ENCODE measurements at places on chromosomes 11 and 22.
A peak's percentile ranks its signal among the peaks of the same experiment; 100 is the strongest.

DNA sequence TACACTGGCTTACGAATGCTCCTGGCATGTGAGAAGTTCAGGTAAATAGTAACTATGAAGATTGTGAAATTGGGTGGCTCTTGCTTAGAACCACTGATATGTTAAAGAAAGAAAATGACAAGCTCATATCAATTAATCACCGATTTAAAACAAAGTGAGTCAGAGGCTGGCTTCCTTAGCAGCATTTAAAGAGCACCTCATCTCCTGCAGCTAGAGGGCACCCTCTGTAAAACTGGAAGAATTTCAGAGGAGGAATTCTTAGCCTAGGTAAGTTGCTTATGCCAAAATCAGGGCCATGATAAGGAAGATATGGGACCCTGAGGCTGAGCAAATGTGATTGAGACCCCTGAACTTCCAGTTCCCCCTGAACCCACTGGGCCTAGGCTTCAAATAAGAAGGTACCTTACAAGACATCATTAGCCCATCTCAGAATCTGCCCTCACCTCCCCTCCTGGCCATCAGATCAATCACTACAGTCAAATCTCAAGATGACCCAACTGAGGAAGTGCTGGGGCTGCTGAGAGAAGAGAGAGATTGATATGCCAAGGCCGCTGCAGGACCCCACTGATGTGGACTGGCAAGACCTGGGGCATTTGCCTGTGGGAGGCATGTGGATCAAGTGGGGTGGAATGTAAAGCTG, 8.6 kb upstream of the CD3E start:
- no peak overlapping the region for H3K4me3 ChIP-seq
- DNase-seq, result no peak
- no peak overlapping the region for H3K27ac ChIP-seq
- no peaks in the 10 kb centered on the region for H3K36me3 ChIP-seq
- H3K27me3 ChIP-seq, result peaks cover 41% of the 10 kb centered on the region
- no peaks in the 10 kb centered on the region for H3K4me1 ChIP-seq

DNA sequence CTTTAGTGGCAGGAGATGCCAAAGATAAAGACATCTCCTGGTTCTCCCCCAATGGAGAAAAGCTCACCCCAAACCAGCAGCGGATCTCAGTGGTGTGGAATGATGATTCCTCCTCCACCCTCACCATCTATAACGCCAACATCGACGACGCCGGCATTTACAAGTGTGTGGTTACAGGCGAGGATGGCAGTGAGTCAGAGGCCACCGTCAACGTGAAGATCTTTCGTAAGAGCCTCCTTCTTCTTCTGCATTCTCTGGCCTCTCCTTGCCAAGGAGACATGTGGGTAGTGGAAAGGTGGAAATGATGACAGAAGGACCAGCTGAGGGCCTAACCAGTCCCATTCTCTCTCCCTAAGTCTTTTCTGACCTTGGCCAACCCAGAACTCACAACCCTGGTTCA, 110.1 kb upstream of the TTC12 start:
- H3K27me3 ChIP-seq, result no peaks in the 10 kb centered on the region
- no peak overlapping the region for H3K27ac ChIP-seq
- peaks cover 9% of the 10 kb centered on the region for H3K4me1 ChIP-seq
- H3K36me3 ChIP-seq, result peaks cover 2% of the 10 kb centered on the region
- no peak overlapping the region for H3K4me3 ChIP-seq
- no peak for DNase-seq

GRCh38 chr22:19872779-19873137, 18.1 kb upstream of the GNB1L start:
- no peaks in the 10 kb centered on the region for H3K36me3 ChIP-seq
- DNase-seq, result no peak
- H3K4me3 ChIP-seq, result no peak overlapping the region
- no peaks in the 10 kb centered on the region for H3K27me3 ChIP-seq

GRCh38 chr22:39214006-39214382, 30.8 kb downstream of the PDGFB start:
- peak overlapping the region; percentile 39 for H3K27ac ChIP-seq
- H3K4me3 ChIP-seq, result no peak overlapping the region
- H3K4me1 ChIP-seq, result peaks cover 17% of the 10 kb centered on the region
- H3K27me3 ChIP-seq, result no peaks in the 10 kb centered on the region

DNA sequence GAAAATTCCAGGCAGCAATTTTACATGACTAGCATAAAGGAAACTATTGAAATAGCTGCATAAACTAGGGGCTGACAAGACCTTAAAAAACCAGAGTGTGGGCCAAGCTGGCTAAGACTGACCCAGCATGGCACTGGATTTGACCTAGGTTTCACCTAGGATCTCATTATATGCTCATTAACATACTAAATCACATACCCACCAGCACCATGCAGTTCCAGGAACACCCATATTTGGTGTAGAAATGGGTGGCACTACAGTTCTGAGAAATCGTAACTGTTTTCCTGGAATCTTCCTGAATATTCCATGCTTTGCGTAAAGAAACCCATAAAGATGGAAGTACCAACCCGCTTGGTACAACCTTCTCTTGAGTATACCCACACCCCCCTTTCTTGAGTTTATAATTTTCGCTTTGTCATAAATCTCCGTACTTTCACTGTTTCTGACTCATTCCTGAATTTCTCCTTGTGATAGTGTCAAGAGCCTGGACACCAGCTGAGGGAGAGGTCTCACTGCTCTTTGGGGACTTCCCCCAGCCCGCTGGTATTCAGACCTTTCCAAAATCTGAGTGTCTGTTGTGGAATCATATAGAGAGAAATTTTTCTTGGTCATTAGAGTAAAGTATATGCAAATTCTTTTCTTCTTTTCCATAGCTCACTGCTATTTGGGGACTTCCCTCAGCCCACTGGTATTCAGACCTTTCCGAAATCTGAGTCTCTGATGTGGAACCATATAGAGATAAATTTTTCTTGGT, 55.1 kb downstream of the MTMR3 start:
- no peak for DNase-seq
- H3K27ac ChIP-seq, result no peak overlapping the region
- H3K4me3 ChIP-seq, result no peak overlapping the region

- H3K27me3 ChIP-seq, result peaks cover 8% of the 10 kb centered on the region
- H3K4me3 ChIP-seq, result no peak overlapping the region
- H3K4me1 ChIP-seq, result no peaks in the 10 kb centered on the region
- H3K36me3 ChIP-seq, result no peaks in the 10 kb centered on the region
- H3K27ac ChIP-seq, result no peak overlapping the region
These were observed 204.4 kb upstream of the ANO5 start for GRCh38 chr11:21988477-21988876.

- no peak overlapping the region for H3K27ac ChIP-seq
- H3K27me3 ChIP-seq, result peaks cover 9% of the 10 kb centered on the region
- no peaks in the 10 kb centered on the region for H3K4me1 ChIP-seq
- no peak for DNase-seq
- peaks cover 9% of the 10 kb centered on the region for H3K36me3 ChIP-seq
These were observed 28.2 kb downstream of the LRRC32 start for GRCh38 chr11:76642341-76642740.

DNA sequence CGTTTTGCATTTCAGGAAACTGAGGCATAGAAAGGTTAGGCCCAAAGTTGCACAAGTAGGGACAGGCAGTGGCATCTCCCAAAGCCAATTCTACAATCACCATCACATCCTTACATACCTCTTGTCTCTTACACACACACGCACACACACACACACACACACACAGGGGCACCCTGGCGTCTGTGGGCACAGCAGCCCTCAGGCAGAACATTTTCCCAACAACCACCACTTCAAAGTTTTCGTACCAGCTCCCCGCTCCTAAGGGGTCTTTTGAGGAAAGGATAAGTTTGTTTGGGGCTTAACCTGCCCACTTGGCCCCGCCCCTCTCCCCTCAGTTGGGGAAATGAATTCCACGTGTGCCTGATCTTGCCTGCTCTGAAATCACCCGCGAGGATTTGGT, 14.7 kb upstream of the LRRC32 start:
- DNase-seq, result no peak
- no peaks in the 10 kb centered on the region for H3K36me3 ChIP-seq
- no peak overlapping the region for H3K4me3 ChIP-seq

GRCh38 chr11:68471360-68472340, 11.1 kb downstream of the PPP6R3 start:
- H3K4me3 ChIP-seq, result no peak overlapping the region
- no peaks in the 10 kb centered on the region for H3K36me3 ChIP-seq
- no peaks in the 10 kb centered on the region for H3K27me3 ChIP-seq
- H3K4me1 ChIP-seq, result peaks cover 67% of the 10 kb centered on the region
- H3K27ac ChIP-seq, result peak overlapping the region; percentile 92
- no peak for DNase-seq

DNA sequence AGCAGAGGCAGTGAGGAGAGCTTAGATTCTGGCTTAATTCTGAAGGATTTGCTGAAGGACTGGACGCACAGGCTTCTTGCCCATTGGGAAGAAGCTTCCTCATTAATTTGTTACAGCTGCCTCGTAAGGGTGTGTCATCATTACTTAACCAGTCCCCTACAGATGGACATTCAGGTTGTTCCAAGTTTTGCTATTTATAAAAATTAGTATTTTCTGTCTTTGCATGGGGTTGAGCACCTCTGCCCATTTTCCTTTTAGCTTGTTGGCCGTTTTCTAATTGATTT, 38.1 kb downstream of the CAPN1 start:
- H3K27ac ChIP-seq, result no peak overlapping the region
- H3K4me1 ChIP-seq, result peaks cover 3% of the 10 kb centered on the region
- H3K36me3 ChIP-seq, result peaks cover 3% of the 10 kb centered on the region
- no peak for DNase-seq

DNA sequence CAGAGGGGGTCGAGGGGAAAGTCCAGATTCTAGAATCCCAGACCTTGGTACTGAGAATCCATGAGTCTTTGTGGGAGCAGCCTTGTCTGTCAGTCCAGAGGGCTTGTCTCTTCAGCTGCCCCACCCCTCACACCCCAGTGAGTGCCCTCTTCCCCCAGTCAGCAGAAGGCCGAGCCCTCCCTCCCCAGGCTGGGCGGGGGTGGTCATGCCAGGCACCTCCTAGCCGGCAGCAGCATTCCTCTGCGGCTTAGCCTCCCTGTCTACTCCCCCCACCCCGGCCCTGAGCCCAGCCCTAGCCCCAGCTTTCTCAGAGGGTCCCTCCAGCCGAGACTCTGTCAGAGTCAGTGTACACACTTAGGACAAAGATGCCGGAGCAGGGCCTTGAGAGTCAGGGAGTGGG, 4.6 kb downstream of the SOX10 start:
- no peaks in the 10 kb centered on the region for H3K4me1 ChIP-seq
- H3K36me3 ChIP-seq, result peaks cover 2% of the 10 kb centered on the region
- H3K27ac ChIP-seq, result no peak overlapping the region
- DNase-seq, result no peak
- H3K27me3 ChIP-seq, result peaks cover 10% of the 10 kb centered on the region

DNA sequence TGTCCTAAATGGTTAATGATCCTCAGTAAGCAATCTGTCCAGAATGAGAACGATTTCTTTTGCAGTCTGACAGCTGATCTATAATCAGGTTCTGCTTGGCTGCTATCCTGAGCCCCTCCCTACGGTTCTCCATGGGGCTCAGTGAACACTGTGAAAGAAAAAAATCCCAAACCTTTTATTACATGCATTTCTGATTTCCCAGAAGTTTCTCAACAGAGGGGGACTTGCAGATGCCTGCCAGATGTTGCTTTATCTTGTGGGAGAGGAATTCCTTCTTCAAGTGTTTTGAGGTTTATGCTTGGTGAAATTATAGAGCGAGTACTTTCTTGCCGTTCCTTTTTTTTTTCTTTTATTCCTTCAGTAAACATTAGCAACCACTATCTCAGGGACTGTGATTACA, 531.9 kb upstream of the ISX start:
- no peaks in the 10 kb centered on the region for H3K4me1 ChIP-seq
- no peaks in the 10 kb centered on the region for H3K27me3 ChIP-seq
- no peak for DNase-seq
- no peaks in the 10 kb centered on the region for H3K36me3 ChIP-seq
- no peak overlapping the region for H3K27ac ChIP-seq
